ENCODE measurements at places on chromosomes 12 and 14.
A peak's percentile ranks its signal among the peaks of the same experiment; 100 is the strongest.

- peak; percentile 89 for DNase-seq
These were observed 7.6 kb downstream of the ISCA2 start for GRCh38 chr14:74501135-74501614.

DNA sequence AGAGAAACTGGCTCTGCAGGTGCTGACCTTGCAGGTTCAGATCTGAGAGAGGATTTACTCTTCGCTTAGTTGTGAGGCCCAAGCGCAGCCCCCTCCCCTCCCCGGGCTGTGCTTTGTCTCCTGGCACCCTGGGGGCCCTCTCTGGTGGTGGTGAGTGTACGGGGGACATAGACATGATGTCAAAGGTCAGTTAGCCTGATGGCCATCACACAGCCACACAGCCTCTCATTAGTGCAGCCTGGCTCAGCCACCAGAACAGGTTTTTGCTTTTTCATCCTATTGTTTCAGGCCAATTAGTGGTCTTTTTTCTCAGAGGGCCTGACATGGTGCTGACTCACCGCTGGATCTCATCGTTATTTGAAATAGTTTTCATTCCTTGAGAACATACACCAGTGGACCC lies 437.9 kb downstream of the AACS start:
- DNase-seq: no peak

- DNase-seq: no peak
These were observed 5.5 kb downstream of the C12orf56 start for GRCh38 chr12:64385019-64385418.

- DNase-seq: no peak
These were observed 41.1 kb downstream of the PROX2 start for GRCh38 chr14:74834692-74835392.

- DNase-seq: no peak
These were observed 6.8 kb downstream of the DRAM1 start for GRCh38 chr12:101884174-101884573.

GRCh38 chr12:26102953-26103352 lies 21.9 kb downstream of the BHLHE41 start:
- DNase-seq: no peak

- no peak for DNase-seq
These were observed 34.7 kb downstream of the GRIP1 start for GRCh38 chr12:66644151-66644550.

DNA sequence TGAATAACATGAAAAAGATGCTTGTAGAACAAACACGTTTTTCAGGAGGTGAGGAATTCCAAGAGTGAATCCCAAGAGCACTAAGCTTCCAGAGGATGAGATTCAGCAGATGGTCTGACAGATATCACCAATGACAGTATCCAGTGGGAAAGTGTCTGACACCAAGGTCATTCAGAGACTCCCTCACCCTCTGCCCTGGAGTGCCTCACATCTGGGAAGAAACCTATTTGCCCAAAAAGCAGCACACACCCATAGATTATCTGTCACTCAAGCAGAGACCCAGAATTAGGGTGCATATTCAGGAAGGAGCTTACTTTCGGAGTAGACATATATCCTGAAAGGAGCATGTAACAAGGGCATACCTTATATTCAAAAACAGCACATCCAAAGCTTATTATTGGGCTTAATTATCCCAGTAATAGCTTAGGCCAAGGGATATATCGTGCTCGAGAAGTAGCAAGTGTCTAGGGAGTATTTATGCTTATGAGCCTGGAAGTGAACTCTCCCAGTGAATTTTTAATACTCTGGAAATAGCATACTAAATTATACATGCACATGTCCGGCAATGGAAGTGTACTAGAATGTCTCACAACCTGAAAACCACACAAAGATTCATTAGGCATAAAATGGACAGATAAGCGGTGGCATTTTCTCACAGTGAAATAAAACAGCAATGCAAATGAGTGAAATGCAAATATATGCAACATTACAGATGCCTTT lies 998.1 kb upstream of the TMEM132C start:
- no peak for DNase-seq

GRCh38 chr12:77047341-77048109 lies 17.8 kb downstream of the E2F7 start:
- no peak for DNase-seq

DNA sequence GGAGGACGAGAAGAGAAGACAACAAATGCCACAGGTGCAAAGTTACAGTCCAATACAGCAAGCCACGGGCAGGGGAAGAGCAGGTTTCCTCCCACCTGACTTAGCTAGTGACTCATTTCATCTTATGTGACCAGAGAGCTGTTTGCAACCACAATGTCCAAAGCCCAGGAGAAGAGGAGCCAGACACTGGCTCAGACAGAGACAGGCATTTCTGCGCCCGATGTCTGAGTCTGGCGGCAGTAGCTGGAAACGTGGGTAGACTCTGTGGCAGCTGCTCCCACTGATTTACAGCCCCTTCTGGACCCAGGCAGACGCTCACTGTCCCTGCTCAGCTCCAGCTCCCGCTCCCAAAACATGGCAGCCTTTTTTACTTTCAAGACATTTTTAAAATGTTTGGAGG lies 60.0 kb downstream of the CHGA start:
- DNase-seq: no peak

- DNase-seq: no peak
These were observed 505.4 kb downstream of the CCER1 start for GRCh38 chr12:90449611-90450010.

DNA sequence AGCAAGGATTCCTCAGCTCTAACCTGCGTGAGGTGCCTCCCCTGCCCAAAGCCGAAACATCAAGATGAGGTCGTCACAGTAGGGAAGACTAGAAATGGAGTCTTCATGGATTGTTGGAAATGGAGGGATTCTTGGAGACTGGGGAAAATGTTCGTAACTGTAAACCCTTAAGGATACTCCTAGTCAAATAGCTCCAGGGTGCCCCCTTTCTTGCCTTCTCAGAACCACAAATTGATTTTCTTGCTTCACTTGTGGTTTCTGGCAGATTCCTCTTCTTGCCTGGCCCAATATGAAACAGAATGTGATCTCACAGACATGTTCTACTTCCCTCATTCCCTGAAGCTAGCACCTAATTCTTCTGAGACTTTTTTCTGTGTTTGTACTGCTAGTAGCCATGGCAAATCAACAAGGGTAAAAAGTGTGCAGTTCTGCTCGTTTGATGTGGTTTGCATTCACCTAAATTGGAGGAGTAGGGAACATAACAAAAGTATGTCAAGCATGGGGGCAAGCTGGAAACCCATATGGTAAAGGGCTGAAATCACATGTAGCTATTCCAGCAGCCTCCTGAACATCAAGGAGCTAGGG lies 332.0 kb downstream of the PAWR start:
- DNase-seq: no peak

GRCh38 chr12:115008929-115009328 lies 325.0 kb upstream of the TBX3 start:
- DNase-seq: no peak

GRCh38 chr14:103346286-103346685 lies 12.2 kb downstream of the EIF5 start:
- no peak for DNase-seq

DNA sequence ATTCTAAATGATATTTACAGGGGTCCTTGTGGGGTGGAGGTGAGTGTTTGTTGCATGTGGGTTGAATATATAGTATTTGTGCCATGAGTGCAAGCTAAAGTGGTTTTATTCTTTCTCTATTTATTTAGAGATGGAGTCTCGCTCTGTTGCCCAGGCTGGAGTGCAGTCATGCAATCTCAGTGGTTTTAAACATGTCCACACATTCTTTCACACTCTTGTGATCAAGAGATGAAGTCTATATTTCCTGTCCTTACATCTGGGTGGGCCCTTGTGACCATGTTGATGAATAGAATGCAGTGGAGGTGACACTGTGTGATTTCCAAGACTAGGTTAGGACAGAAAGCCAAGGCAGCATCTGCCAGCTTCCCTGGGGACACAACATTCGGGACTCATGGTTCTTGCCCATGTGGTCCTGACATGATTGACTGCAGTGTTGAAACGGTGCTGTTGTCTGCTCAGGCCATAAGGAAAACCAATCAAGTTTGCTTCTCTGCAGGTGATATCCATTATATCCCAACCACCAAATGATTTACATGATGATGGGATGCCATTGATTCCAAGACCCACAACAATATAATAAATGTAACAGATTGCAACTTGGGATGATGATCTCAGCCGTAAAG lies 172.6 kb downstream of the SUDS3 start:
- no peak for DNase-seq

DNA sequence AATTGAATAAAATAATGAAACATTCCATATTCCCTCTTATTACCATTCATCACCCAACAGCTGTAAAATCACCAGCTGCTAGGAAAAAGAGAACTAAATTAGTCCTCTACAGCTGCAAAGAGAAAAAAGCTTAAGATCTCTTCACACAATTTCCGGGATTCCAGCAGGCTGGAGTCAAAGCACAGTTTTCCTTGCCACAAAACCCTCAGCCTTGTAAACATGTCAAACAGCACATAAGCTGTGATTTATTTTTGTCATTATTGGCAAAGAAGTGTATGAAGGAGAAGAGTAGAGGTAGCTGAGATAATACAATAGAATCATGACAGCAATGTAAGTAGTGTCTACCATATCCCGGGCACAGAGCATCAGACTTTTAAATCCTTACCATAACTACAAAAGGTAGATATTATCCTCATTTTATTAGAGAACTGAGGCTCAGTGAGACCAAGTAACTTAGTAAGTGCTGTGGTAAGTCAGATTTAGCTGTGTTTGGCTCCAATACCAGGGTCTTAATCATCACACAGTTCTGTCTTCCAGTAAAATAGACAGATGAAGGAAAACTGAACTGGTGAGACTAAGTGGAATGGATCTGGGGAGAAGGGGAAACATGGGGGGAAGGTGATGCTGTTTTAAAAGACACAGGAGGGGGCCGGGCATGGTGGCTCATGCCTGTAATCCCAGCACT lies 57.3 kb downstream of the NTN4 start:
- DNase-seq: no peak

- no peak for DNase-seq
These were observed 23.3 kb upstream of the EMP1 start for GRCh38 chr12:13173012-13173932.

GRCh38 chr12:64225626-64226025 lies 3.5 kb upstream of the KICS2 start:
- DNase-seq: no peak

DNA sequence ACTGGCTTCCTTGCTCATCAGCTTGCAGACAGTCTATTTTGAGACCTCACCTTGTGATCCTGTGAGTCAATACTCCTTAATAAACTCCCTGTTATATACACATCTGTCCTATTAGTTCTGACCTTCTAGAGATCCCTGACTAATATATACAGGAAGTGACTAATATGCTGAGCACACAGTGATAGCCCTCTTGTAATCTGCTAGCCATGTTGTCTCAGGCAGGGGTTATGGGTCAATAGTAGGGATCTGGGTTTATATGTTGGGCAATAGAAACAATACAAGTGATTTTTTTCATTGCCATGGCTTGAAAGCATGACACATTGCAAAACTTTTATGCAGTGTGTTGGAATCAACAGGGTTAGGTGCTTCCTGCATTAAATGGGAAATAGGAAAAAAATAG lies 562.2 kb downstream of the GALC start:
- DNase-seq: peak; percentile 87

GRCh38 chr12:879641-880040 lies 69.9 kb downstream of the RAD52 start:
- DNase-seq: no peak

- DNase-seq: no peak
These were observed 504.9 kb downstream of the VRK1 start for GRCh38 chr14:97301931-97302559.

GRCh38 chr14:83485591-83485990 lies 1951.9 kb upstream of the SEL1L start:
- DNase-seq: no peak

GRCh38 chr12:51997136-51997535 lies 9.6 kb upstream of the TAMALIN start:
- no peak for DNase-seq

GRCh38 chr14:75999511-76000190 lies 14.1 kb downstream of the IFT43 start:
- no peak for DNase-seq

Measured in DMS53 (cell line).